HAP-1 (cell line): ENCODE measurements at places on chromosomes 11 and 22.

DNA sequence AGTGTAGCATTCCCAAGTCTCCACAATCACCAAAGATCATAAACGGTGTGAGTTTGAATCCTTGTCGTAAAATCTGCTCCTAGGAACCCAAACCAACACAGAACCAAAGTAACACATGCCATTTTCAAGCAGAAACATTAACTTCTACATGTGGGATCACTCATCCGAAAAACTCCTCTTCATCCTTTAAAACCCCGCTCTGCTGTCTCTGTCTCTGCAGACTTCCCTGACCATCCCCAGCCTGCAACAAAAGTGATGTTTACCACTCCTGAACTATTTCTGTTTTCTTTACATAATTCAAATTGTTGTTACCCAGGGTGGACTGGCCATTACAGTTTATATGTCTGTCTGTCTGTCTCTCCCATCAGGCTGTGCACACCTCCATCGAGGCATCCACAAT, 54.0 kb downstream of the SLC1A2 start:
- DNase-seq = no peak

DNA sequence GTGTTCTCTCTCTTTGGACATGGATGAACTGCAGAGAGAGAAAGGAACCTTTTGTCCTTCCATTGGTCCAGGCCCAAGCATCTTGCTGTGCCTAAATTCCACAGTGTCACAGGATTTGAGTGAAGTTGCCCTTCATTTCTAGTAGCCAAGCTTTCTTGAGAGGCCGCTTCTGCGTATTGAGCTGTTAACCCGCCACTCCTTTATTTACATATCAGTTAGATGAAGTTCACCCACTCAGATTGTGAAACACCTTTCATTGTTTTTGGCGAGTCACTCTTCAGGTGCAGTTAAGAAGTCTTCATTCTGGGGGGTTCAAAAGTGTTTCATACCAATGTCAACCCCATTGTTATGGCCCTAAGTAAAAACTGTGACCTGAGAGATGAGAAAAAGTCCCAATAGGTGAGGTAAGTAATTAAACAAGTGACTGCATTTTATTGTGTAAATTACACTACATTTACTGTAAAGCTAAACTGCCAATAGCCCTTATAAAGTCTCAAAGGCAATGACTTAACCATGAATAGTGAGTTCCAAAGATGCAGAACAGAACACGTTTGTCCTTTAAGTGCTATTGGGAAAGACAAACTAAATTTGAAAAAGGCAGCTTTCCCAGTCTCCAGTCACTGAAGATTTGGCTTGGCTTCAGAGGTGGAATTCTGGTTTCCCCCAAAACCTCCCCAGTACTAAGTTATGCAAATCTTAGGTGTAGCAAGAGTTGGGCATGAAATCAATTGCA, 61.0 kb downstream of the APIP start:
- no peak for DNase-seq

- no peak for DNase-seq
Measured at GRCh38 chr11:70460964-70461363, 62.6 kb downstream of the CTTN start.

GRCh38 chr11:19453651-19454257, 213.0 kb upstream of the E2F8 start:
- peak; percentile 56 for DNase-seq

DNA sequence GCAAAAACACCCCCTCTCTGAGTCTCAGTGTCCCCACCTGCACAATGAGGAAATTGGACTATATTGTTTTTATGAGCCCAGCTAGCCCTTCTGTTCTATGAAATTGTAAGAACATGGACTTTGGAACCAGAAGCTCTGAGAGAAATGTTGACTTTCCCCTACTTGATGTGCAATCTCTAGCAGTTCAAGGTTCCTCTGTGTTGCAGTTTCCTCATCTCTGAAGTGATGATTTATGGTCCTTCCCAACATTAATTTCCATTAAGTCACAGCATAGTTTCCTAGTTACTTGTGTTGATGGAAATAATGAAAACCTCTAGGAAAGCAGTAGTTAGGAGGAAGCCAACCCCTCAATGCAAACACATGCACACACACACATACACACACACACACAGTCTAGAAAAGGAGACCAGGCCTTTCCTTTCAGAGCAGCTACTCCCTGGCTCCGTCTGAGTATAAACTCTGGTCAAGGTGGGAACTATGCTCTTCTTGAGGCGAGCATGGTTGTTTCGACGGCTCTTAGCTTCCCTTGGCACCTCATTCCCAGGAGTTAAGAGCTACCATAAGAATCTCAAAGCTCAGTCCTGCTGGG, 518.4 kb downstream of the SOX6 start:
- DNase-seq = no peak

- no peak for DNase-seq
Measured at GRCh38 chr11:73121692-73122091, 20.4 kb downstream of the FCHSD2 start.

- peak; percentile 23 for DNase-seq
Measured at GRCh38 chr22:30290342-30291057, 1.2 kb upstream of the CASTOR1 start.

DNA sequence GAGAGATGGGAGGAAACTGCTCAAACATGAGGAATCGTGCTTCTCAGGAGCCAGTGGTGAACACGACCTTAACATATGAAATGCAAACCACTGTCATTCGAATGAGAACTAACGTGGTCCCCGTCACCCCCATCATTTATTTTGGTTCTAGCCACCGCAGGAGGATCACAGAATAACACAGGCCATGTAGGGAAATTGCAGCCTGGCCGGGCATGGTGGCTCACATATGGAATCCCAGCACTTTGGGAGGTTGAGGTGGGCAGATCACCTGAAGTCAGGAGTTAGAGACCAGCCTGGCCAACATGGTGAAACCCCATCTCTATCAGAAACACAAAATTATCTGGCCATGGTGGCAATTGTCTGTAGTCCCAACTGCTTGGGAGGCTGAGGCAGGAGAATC, 27.1 kb downstream of the KRTAP5-5 start:
- DNase-seq = no peak

GRCh38 chr22:35687461-35687860, 30.2 kb upstream of the APOL5 start:
- no peak for DNase-seq

DNA sequence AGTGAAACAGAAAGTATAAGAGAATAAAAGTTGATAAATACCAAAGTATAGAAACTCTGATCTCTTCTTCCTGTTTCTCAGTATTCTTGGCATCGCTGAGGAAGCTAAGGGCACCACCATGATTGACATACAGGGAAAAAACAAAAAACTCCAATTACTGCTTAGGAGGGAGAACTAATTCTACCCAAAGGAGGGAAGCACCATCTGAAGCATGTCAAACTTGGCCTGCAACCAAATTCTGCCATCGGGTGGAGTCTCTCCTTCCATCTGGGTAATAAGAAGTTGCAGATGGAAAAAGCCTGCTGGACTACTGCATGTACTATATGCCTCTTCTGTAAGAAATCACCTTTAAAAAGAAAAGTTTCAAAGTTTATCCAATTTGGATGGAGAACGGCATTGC, 30.5 kb upstream of the PPP2R1B start:
- DNase-seq = no peak

DNA sequence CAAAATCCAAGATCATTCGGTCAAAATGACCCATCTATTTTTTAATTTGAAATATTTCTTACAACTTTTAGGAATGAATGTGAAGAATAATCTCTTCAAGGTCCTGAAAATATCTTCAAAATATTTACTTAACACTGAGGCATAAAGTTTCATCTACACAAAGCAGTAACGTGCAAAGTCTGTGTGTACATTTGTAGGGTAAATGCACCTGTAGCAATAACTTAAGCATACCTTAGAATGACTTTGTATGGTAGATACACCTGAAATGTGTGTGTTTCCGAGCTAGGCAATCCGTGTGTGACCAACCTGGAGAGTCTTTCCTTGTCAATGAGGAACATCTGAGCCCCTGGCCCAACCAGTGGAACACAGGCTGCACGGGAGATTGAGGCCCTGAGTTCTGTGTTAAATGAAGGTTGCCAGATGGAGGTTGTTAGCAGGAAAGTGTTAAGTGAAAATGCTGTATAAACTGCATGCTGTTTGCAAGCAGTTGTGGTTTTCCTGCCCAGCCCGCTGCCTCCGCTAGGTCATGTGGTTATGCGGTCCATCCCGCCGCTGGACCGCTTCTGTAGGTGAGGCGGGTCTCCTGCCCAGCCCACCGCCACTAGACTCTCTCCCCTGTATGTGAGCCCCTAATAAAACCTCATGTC, 7.6 kb upstream of the CTR9 start:
- no peak for DNase-seq

- no peak for DNase-seq
Measured at GRCh38 chr11:120648771-120649170, 137.2 kb downstream of the GRIK4 start.

- DNase-seq = no peak
Measured at GRCh38 chr11:18225913-18226312, 10.7 kb downstream of the SAA4 start.

- no peak for DNase-seq
Measured at GRCh38 chr11:64226507-64227051, 505 bp downstream of the NUDT22 start.

DNA sequence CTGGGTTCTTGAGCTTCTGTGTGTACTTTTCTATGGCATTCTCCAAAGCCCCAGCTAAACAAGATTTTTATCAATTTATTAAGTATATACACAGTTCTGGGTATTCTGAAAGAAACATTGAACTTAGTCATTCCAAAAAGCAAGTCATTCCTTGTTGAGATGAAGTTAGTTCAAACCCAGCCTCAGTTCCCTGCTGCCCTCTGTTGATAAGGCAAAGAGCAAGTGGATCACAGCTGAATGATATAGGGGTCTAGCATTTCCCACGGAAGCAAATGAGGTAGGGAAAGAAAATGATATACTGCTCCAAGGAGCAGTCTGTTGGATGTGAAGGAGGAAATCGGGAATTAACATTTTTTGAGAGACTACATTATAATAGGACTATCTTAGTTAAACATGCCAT, 841.8 kb upstream of the TENM4 start:
- no peak for DNase-seq

- DNase-seq = no peak
Measured at GRCh38 chr11:17693531-17693930, 25.8 kb upstream of the MYOD1 start.

GRCh38 chr11:65435981-65436411, 13.4 kb downstream of the NEAT1 start:
- peak; percentile 7 for DNase-seq

GRCh38 chr11:29243616-29244015, 773.2 kb downstream of the KCNA4 start:
- no peak for DNase-seq

DNA sequence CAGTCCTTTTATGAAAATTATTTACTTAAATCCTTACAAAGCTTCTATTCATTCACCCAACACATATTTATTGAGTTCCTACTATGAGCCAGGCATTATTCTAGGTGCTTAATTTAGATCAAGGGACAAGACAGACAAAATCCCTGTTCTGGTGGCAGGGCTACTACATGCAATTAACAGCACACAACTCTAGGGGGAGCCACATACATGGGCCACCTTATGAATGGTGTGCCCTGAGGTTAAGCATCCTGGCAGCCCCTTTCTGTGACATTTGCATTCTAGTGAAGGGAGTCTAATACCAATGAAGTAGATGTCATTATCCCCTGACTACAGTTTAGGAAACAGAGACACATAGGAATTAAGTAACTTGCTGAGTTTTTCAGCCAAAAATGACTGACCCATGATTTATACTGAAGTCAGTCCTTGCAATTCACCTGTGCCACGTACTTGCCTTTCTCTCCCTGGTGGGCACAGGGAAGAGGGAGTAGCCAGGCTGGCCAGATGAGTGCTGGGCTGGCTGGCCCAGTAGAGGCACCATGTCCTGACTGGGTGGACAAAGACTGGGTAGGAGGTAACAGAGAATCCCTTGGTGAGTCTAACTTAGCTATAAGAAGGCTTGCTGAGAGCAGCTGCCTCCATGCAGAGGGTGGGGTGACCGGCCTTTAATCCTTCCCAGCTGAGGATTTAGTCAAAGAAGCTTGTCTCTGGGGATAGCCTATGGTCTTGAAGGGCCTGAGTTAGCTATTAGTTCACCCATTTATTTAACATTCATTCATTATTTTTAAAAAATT, 52.0 kb upstream of the ELF5 start:
- DNase-seq = peak; percentile 58

GRCh38 chr11:61294717-61295595, at the start of gene VWCE:
VWCE (minus strand) TSS chr11:61295316; CDS start chr11:61295037, 279 bp downstream.
- peak; percentile 45 for DNase-seq

DNA sequence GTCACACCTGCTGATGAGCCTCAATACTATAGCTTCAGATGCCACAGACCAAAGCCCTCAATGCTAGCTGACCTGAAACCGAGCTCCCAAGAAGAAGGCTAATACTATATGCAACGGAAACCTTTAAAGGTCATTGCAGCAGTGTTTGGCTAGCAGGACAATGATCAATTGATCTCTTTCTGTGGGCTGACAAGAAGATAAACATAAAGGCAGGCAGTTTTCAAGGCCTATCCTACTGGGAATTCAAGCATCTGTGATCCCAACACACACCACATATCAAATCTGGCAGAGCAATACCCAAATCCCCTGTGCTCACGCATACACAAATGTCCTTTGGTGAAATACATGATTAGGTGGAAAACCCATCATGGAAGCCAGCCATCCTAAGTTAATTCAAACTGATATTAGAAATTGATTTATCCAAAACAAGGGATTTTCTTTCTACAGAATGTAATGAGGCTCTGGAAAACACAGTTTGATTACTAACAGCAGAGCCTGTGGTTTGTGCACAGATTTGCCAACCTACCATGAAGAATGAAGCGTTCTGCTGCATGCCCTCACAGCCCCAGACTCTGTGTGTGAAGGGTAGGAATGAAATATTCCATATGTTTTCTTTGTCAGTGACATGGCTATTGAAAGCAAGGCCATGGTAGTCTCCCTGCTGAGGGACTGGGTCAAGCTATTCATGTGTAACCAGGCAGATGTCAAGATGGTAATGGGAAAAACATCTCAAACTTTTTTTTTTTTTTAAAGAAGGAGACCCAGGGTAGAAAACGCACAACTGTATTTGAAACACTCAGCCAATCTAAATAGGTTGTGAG, 12.2 kb downstream of the LGR4 start:
- DNase-seq = no peak

DNA sequence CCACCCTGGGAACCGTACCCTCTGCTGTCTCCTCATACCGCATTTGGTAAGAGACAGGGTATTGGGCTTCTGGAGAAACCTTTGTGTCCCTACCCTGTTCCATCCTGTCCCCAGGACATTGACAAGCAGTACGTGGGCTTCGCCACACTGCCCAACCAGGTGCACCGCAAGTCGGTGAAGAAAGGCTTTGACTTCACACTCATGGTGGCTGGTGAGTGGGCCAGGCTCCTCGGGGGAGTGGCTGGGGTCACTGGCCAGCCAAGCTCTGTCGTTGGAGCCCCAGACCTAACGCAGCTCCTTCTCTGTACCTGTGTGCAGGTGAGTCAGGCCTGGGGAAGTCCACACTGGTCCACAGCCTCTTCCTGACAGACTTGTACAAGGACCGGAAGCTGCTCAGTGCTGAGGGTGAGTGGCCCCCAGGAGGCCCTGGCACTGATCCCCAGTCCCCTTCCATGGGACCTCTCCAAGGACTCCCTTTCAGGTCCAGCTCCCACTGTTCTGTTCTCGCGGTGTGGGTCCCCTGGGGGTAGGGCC, 3.8 kb upstream of the GP1BB start:
- no peak for DNase-seq
